ENCODE measurements at places on chromosomes 1 and 21. TPM values are rescaled to one million over a fixed set of nuclear protein-coding genes. Genes with fewer than 3 reads are reported as not detected.
A peak's percentile ranks its signal among the peaks of the same experiment; 100 is the strongest.

DNA sequence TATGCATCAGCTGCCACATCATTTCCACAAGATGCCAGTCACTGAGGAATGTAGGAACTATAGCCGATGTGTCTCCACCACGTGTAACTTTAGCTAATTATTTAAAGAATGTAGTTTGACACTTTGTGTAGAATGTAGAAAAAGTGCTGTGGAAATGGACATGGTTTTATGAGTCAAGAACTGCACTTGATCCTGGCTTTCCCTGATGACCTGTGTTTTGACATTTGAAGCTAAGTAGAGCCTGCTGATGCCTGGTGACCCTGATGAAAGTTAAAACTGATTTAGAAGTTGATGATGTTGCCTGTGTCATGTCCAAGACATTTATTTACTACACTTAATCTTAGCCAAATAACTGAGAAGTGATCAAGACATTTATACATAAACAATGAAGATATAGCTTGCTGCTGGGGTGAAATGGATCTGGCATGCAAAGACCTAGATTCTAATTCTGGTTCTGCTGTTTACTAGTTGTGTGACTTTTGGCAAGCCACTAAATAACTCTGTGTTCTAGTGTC is 4.4 kb upstream of the OSBPL9 start:
- no peak for DNase-seq

GRCh38 chr21:44374601-44375280 is 21.3 kb downstream of the TRPM2 start:
- no peak for DNase-seq

- DNase-seq = no peak
Observed at GRCh38 chr1:223631956-223632355, 33.5 kb downstream of the CAPN8 start.

The GPR25 gene
- not detected for total RNA-seq

DNA sequence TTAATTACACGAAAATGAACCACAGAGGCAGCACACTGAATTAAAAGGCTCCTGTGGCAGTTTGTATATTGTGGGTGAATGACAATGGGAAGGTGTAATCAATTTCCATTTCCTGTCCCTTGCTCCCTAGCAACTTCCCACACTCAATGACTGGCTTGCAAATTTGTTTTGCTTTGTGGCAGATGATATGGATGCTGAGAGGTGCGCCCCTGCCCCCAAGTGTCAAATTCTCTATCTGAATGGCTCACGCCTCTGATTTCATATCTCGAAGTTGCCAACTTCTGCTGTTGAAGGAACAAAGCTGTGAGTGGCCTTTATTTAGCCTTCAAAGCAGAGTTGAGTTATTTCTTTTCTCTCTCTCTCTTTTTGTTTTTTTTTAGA is 86.0 kb downstream of the FOXD2 start:
- no peak for DNase-seq

GRCh38 chr1:91730801-91731732 is 154.9 kb downstream of the TGFBR3 start:
- peak; percentile 61 for DNase-seq

DNA sequence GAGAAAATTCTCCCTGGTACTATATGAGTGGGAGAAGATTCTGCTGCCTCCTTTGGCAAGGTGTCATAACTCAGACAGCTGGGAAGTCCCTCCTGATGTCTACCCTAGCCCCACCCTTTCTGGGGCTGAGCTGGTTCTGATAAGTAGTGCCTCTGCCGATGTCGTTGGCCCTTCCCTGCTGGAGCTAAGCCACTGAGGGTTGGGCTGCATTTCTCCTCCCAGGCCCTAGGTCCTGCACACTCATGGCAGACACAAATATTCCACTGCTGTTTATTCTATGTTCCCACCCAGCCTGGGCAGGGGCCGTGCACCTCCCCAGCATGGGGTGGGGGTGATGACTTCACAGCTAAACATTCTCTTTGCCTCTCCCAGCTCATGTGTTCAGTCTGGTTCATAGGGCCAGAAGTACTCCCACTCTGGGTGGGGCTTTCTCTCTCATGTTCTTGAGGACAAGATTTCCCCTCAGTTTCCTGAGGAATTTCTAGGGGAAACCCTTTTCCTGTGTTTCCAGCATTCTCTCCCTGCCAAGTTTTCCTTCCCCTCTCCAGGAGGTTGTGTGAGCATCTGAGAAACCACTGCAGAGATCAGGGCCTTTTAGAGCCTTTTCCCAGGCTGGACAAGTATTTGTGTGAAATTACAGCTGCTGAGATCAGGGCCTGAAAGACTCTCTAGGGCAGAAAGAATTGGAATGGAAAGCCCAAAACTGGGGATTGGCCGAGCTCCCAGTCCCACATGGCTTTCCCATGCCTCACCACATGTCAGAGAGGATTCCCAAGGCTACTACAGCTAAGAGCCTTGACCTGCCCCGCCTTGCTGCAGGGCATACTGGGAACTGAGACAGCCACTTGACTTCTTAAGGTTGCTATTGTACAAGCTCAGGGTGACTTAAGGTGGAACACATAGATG is 66.2 kb downstream of the ATP2B4 start:
- peak; percentile 87 for DNase-seq

The PPIH gene
- 20.3 TPM for total RNA-seq

DNA sequence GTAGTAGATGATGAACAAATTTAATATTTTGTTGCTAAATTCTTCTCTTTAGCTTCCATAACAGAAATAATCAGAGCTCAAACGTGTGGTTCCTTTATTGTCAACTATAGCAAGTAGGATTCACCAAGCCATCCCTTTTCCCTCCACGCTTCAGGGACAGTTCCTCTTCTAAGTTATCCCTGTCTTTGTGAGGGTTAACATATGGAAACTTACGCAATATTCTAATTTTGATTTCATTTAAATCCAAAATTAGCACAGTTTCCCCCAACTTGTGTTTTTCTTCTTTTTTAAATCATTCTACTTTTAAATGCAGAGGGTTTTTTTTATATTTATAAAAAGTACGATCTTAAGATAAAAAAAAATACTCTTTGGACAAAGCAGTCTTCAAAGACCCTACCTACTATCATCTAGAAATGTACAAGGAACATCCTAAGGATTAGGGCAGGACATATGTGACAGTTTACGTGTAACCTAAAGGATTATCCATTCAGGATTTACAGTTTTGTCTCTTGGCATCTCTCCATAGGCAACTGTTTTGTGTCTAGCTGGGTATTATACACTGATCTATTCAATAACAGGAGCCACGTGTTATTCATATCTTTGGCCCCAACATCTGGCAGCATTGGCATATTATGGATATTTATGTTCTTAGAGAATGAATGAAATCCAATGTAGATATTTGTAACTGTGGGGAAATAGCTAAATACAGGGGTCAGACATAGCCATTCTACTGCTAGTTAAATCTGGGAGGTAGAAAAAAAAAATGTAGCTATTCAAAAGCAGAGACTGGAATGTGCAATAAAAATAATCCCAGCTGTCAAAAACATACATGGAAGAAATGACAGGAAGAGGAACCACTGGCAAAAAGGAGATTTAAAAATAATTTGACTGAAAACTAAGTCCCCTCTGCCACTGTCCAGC is 272.9 kb downstream of the NEGR1 start:
- DNase-seq = no peak
